ENCODE measurements at places on chromosomes 1 and 21.

DNA sequence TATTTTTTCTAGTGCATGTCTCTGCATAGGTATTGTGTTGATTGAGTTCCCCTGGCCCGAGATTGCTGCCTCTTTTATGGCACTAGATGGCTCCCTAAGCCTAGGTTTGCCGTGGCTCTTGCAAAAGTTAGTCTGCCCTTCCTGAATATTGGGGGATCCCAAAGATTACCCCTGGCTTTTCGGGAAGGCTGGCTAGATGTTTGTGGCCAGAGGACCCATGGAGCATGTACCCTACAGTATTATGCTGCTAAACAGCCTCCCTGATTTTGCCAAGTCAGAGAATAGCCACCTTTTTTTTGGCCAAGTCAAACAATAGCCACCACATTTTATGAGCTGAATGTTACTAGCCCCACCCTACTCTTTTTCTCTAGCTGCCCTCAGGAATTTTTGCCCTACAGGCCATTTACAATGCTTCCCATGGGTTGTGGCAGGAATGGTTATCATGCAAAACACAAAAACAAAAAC, 343.2 kb downstream of the OLFM3 start:
- DNase-seq, result no peak

DNA sequence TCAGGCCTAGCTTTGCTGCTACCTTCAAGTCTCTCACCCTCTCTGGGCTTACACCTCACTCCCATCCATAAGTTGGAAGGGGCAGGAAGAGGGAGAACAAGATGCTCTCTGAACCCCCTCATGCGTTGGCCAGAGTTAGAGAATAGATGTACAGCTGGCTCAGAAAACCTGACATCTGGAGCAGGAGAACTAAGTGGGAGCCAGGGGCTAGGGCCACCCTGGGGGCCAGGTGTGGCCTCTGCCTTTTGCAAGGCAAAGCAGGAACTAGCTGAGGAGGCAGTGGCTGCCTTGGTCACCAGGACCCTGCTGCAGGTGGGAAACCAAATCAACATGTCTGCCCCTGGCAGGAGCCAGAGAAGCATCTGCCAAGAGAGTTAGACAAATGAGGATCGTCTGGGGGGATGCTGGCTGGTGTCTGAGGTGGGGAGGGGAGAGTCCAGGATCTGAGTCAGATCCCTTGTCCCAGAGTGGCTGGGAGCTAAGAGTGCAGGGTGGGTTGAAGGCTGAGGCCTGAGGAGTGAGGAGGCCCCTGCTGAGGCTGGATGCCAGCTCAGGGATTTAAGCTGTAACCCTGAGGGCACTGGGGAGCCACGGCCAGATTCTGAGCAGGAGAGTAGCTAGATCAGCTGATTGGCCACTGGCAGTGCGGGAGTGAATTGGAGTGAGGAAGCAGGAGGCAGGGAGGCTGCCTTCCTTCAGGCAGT, 115.0 kb downstream of the EPHB2 start:
- no peak for DNase-seq

- DNase-seq, result no peak
Measured at GRCh38 chr1:232806186-232806510, 932 bp downstream of the MAP10 start.

DNA sequence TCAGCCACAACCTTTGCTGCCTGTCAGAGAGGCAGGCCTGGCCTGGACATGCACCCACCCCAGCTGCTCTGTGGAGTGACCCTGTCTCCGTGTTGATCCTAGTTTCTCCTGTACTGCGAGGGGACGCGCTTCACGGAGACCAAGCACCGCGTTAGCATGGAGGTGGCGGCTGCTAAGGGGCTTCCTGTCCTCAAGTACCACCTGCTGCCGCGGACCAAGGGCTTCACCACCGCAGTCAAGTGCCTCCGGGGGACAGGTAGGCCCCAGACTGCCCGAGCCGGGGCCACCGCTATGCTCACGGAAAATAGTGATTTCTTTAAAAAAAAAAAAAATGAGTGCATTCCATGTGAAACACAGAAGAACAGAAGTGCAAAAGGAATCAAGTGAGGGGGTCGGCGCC, 41.6 kb upstream of the TRAPPC10 start:
- no peak for DNase-seq

DNA sequence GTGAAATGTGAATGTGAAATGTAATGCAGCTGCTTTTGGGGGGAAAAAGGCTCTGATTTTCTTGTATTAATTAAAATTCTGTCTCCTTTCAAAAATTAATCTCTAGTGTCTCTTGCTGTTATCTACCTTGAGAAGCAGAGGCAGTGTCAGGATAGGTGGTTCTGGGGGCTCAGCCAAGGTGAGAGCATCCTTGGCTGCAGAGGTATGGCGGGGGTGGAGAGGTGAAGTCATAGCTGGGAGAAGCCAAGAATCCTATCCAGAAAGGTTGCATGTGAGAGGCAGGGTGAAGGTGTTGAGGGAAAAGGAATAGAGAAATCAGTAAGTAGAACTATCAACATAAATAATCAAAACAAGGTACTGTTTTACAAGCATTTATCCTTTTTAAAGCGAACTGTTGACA, 181.2 kb downstream of the CACNA1E start:
- DNase-seq, result no peak

DNA sequence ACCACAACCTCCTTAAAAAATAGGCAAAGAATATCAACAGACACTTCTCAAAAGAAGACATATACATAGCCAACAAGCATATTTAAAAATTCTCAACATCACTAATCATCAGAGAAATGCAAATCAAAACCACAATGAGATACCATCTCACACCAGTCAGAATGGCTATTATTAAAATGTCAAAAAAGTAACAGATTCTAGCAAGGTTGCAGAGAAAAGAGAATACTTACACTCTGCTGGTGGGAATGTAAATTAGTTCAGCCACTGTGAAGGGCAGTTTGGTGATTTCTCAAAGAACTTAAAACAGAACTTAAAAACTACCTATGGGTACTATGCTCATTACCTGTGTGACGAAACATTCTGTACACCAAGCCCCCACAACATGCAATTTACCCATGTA, 20.7 kb downstream of the CD1B start:
- no peak for DNase-seq

DNA sequence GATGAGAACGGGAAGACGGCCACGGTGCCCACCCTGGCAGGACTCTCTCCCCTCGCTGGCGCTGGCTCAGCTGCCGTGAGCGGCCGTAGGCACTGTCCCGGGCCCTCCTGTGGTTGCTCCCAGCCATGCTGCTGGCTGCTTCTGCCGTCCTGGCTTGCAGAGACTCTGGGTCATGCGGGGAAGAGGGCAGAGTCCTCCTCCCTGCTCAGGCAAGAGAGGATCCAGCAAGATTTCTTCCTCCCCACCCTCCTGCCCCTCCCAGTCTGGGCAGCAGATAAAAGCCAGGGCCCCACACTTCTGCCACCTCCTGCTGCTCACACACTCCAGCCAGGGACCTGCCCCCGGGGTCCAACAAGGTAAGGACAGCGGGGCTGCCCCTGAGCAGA, 60.1 kb downstream of the AGPAT3 start:
- DNase-seq, result no peak

DNA sequence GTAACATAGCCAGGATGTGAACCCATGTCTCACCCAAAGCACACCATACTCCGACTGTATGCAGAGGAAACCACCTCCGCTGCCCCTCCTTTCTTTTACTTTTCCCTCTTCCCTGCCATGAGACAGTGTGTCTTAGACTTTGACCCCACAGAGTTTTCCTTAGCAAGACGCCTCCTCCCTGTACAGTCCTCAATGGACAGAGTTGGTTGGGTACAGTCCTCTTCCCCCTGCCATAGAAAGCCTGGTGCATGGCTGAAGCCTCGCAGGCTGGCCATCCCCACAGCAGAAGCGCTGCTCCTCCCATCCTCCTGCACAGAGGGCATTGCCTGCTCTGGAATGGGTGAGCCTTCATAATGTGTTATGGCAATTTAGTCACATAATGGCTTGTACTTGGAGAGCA, 127.9 kb downstream of the PLPP3 start:
- no peak for DNase-seq

- peak; percentile 87 for DNase-seq
Measured at GRCh38 chr1:208951908-208952307, 631.6 kb upstream of the CAMK1G start.

DNA sequence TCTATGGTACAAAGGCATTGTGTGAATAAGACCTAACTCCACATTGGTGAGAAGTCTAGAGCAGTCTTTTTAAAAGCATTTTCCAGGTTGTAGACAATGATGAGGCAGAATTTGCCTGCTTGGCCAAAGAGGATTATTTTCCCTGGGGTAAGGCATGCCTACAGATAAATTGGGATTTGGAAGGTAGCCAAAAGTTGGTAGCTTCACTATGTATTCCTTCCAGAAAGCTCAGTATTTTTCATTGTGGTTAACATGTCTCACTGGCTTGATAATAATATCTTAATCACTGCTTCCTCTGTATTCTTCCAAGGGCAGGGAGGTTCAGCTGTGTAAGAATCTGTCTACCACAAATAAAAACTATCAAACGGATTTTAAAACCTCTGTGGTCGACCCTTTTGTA, 590.8 kb upstream of the PRMT6 start:
- no peak for DNase-seq

GRCh38 chr1:209736490-209737117, 19.2 kb upstream of the TRAF3IP3 start:
- no peak for DNase-seq

DNA sequence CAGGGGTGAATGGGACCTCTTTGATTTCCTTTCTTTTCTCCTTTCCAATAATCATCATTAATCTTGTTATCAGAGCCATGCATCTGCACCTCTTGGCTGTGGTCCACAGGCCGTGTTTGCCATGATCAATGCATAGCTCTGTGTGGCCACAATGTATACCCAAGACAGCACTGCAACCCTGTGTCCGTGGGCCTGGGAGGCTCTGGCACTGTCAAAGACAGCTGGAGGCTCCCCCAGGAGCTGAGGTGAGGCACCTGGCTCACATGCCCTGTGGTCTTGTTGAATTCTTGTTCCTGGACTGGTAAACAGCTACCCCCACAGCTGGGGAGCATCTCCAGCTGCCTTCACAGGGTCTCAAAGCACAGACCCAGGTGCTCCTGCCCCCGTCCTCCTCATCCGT, 67.2 kb upstream of the SELENON start:
- no peak for DNase-seq

DNA sequence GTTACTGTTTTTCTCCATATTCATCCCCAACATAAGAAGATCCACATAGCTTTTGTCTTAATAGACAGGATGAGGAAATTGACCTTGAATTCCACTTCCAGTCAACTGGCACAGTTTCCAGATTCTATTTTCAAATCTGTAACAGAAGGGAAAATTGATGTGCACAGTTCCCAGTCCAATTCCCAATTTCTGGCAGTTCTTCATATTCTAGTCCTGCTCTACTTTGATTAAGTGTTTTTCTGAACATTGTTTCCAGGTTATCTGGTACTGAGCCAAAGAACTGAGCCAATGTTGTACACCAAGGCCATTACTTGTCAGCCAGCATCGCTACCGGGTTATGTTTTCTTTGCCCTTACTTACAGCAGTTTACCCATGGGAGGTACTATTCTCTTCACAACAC, 1755.4 kb downstream of the PLA2G4A start:
- no peak for DNase-seq

GRCh38 chr21:34968414-34969333, 80.4 kb downstream of the RUNX1 start:
- DNase-seq, result no peak

DNA sequence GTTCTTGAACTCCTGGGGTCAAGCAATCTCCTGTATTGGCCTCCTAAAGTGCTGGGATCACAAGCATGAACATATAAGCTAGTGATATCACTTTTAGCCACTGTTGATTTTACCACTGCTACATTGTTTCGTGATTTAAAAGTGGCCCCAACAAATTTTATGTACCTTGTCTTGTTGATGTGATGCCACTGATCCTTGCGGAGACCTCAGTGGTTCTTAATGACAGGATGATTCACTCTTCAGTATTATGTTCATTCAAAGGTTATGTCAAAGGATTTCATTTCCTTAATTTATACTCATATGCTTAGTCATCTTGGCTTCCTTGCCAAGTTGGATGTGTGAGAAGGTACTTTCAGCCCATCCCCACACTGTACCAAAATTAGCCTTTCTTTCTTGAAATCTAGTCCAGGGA, 12.1 kb downstream of the PRKACB start:
- no peak for DNase-seq

DNA sequence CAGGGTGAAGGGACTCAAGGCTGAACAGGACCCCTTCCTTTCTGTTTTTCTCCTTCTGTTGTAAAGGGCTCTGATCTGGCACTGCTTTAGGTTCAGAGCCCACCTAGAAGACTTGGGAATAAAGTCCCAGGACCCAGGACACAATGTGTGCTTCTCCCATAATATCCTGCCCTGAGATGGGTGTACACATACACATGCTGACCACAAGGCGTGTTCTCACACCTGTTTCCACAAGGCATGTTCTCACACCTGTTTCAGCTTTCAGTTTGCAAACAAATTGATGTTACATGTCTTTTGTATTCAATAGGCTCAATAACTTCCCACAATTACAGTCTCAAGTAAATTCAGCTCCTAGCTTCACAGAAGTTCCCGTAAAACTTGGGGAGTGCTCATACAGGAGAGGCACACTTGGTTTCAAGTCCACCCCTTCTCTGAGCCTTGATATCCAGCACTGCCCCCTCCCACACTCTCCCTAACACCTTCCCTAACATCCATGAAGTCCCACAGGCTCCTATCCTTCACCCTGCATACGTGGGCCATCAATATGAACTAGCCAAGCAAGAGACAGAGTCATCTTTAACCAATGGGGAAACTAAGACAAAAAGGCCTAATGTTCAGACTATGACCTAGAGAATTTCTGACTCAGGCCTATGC, 41.7 kb downstream of the ERI3 start:
- DNase-seq, result no peak

GRCh38 chr1:33636209-33636608, 163.8 kb downstream of the ZSCAN20 start:
- no peak for DNase-seq

DNA sequence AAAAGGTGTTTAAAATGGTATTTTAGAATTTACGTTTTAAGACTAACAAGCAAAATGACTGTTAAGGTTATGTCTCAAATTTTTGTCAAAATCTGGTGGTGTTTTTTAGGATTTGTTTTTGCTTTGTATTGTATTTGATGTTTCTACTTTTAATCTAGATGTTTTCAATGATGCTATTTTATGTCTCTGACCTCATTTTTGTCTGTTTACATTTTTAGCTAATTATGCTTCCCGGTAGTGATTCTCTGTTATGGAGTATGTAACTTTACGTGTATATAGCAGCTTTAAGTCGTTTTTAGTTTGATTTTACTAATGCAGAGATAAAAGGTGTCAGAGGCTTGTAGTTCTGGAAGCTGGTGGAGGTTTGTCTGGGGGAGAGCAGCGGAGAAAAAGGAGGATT, 71.8 kb downstream of the PRDM2 start:
- DNase-seq, result no peak
